ENCODE measurements at places on chromosomes 3 and 15.

DNA sequence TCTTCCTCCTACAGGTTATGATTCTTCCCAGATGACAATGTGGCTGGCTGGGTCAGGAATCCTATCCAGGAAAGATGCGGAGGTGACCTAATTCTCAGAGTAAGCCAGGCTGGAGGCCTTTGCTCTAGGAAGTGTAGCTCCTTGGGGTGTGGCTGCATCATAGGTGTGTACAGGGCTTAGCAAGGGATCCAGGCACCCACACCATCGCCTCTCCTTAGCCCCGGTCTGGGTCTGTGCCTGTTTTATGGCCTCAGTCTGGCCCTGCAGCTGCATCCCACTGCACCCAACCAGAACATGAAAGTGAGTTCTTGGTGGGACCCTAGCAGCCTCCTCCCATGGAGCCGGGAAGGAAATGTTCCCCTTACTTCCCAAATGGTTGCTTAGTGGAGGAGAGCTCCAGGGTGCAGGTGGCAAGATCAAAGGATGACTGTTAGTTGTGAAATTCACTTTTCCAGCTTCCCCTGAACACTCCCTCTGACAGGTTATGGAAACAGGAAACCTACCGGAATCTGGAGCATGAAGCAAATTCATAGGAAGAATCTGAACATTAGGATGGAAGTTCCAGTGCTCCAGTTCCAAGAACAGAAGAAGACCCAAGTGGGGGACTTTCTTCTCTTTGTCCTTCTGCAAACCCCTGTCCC is 2.7 kb upstream of the AMOTL2 start:
- DNase-seq: no peak

- DNase-seq: no peak
Observed at GRCh38 chr15:33234020-33234461, 39.5 kb upstream of the FMN1 start.

GRCh38 chr3:129346695-129347457 is 68.2 kb downstream of the HMCES start:
- no peak for DNase-seq

DNA sequence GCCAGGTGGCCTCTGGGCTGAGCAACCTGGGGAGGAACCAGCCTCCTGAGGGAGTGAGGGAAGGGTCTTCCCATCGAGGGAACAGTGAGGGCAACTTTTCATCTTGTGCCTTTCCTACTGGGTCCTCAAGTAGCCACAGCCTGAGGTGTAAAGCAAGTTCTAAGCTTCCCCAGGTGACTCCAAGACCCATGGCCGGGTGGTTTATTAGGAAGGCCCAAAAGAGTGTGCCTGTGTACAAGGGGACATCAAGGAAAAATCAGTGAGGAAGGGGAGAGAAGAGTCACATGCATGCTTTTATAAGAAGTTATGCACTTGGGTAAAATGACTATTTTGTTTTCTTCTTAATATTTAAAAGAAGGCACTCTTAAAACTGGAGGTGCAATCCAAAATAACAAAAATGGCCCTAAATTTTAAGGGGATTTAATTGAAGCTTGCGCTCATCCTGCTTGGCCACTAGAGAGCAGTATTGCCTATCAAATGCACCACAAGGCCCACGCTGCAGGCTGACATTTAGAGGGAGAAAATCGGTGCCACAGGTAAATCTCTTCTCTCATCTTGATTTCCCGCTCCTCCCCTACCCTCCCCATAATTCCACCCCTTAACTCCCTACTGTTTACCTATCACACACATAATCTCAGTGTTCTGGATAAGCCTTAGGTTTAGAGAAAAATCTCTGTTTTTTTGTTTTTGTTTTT is 6.7 kb downstream of the NANOGP8 start:
- peak; percentile 18 for DNase-seq

DNA sequence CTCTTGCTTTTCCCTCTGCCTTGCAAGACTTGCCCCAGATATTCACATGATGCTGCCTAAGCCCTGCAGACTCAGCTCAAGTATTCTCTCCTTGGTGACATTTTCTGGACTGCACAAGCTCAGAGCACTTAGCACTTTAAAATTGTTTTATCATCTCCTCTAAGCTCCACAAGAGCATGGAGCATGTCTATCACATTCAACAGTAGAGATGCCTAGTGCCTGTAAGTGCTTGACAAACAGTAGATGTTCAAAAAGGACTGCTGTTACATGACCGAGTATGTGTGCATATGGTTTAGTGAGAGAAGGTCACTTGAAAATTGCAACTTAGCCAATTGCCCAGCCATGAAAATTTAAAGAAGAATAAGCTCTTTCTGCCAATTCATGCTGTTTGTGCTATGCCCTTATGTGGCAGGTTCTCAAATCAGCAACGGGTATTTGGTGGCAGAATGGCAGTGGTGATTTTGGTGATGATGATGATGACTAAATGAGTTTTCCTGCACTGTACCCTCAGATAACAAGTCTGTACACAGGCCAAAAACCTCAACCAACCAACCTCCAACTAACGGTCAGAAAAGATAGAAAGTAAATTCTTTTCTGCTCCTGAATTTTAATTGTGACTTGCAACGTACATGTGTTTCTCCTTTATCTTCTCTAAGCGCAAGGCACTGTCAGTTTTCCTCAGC is 647.2 kb upstream of the UBE2E2 start:
- DNase-seq: no peak

- DNase-seq: no peak
Observed at GRCh38 chr3:46934498-46935167, 41.9 kb downstream of the CCDC12 start.

DNA sequence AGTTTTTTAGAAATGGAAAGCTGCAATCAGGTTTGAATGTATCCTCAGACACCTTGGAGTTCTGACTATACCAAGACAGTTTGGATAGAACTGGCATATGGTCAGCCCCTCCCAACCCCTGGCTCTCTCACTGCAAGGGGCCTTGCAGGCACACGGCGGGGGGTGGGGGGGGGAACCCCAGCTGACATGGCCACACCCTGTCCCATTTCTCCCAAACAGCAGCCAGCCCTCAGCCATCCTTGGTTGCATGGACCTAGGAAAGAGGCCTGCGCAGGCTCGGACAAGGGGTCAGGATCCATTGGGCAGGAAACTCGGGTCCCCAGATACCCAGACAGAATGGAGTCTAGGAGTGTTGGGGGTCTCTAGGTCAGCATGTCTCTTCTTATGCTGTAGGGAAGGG is 14.5 kb downstream of the CAND2 start:
- no peak for DNase-seq

Measured in cerebellar nuclear complex (tissue), 1 donor.